SK-N-SH (cell line): ENCODE measurements at places on chromosomes 5 and 9.

DNA sequence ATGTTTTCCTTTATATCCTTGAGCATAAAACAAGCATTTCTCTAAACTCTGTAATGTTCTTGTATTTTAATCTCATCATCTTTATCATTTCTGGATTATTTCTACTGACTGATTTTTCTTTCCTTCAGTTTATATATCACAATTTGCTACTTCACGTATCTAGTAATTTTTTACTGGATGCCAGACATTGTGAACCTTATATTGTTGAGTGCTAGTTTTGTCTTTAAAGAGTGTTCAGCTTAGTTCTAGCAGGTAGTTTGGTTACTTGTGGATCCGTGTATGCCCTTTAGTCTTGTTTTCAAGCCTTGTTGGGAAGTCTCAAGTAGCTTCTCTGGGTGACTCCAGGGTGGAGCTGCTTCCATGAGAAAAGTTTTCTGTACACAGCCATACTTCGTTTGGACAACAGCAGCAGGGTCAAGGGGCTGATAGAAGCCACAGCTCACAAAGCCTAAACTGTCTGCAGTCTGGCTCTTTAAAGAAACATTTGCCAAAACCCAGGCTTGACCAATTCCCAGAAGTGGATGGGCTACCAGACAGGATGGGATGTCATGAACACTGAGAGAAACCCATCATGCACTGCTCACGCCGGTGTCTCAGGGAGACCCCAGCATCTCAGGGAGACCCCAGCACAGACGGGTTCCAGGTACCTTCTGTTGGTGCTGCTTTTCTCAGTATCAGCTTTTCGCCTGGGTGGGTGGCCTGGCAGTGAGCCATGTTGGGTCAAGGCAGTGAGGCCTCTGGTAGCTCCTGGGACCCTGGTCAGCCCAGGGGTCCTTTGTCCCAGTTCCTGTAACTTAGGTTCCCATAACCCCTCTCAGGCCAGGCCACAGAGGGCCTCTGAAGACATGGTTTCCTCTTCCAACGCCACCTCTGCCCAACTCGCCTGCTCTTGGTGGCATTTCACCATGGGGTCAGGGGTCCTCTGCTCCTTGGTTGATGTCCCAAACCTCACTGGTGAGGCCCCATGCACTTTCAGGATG is 29.1 kb downstream of the TRIP13 start:
- no peak for DNase-seq
- H3K27ac ChIP-seq: no peak overlapping the region
- H3K27me3 ChIP-seq: no peaks in the 10 kb centered on the region
- no peaks in the 10 kb centered on the region for H3K4me1 ChIP-seq
- H3K36me3 ChIP-seq: peaks cover 15% of the 10 kb centered on the region

DNA sequence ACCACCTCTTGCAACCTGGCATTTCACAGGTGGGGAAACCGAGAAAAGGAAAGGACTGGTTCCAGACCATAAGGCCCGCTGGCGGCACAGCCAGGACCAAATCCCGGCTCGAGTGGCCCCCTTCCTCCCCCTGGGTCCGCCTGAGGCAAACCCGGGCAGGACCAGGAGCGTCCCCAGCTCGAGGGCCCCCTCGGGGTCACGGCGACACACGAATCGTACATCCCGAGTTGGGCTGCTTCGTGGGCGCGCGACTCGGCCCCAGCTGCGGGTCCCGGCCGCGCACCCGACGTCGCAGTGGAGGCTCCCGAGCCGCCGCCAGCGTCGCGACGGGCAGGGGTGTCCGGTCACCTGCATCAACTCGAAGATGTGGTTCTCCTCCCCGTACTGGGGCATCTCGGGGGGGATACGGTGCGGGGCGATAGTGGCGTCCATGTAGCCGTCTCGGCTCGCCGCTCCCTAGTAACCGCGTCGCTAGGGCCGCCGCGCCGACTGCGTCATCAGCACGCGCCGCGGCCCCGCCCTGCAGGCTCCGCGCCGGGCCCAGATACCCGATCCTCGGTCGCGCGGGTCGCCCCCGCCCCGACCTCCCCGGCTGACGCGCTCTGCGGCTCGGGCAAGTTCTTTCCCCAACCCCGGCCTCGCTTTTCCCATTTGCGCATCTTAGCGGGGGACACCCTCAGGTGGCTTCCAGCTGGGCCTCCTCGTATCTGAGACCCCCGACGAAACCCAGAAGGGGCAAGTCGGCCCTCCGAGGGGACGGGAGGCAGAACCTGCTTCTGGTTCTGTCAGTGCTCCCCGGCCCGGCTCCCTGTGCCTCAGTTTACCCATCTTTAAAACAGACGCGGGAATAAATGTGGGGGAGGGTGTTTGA is at the start of gene AK8:
AK8 (minus strand) TSS at position 461 of the 871 bp plus-strand sequence; CDS start at position 432, 29 bp downstream.
- H3K4me1 ChIP-seq: no peaks in the 10 kb centered on the region
- peak within 1 kb of the TSS; percentile 98 for H3K4me3 ChIP-seq
- no peaks in the 10 kb centered on the region for H3K27me3 ChIP-seq
- H3K27ac ChIP-seq: peak within 1 kb of the TSS; percentile 86
- DNase-seq: peak; percentile 98

- peak overlapping the region; percentile 71 for H3K27ac ChIP-seq
- no peak for DNase-seq
Measured at GRCh38 chr5:60196385-60197113, 303.0 kb upstream of the PDE4D start.

GRCh38 chr5:159189310-159189709 is 20.0 kb downstream of the RNF145 start:
- no peaks in the 10 kb centered on the region for H3K4me1 ChIP-seq
- no peaks in the 10 kb centered on the region for H3K27me3 ChIP-seq
- peaks cover 49% of the 10 kb centered on the region for H3K36me3 ChIP-seq
- peak overlapping the region; percentile 10; the same call in 1 of the 2 replicates for H3K27ac ChIP-seq
- no peak overlapping the region for H3K4me3 ChIP-seq

DNA sequence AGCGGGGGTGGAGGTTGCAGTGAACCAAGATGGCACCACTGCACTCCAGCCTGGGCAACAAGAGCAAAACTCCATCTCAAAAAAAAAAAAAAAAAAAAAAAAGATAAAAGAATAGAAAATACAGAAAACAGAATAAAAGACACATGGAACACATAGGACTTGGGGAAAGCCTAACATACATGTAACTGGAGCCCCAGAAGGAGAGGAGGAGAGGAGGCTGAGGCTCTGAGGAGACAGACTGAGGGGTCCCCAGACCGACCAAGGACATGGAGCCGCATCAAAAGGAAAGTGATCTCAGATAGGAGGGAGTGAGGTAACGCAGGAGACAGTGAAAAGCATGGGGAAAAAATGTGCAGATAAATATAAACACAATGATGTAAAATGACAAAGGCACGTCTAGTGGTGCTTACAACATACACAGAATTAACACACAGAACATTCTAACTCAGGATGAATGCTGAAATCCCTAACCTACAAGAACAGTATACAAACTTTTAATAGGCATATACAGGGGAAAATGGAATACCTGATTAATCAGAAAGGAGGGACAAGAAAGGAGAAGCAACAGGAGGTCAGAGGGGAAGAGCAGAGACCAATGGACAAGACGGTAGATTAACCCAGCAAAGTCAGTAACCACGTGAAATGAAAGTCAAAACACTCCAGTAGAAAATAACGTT is 65.2 kb upstream of the UBAC1 start:
- no peaks in the 10 kb centered on the region for H3K27me3 ChIP-seq
- no peak overlapping the region for H3K27ac ChIP-seq

- H3K36me3 ChIP-seq: no peaks in the 10 kb centered on the region
- no peak overlapping the region for H3K4me3 ChIP-seq
- H3K27me3 ChIP-seq: no peaks in the 10 kb centered on the region
- no peak for DNase-seq
- H3K27ac ChIP-seq: no peak overlapping the region
Measured at GRCh38 chr9:92432350-92432749, 8.1 kb upstream of the OMD start.

DNA sequence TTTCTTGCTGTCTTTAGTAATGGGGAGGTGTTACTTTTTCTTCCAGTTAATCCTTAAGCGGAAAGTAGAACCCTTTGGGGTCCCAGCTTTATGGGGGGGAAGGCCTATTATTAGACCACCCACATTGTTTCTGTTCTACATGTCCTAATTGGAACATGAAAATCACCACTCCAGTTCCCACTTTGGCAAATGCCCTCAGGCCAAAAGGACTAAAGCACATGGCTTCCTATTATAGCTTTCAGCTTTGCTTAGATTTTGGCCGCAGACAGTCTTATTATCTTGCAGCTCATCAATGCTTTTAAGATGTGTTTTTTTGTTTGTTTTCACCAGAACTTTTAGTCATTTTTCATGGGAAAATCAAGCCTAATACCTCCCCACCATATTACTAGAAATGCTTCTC is 296.8 kb upstream of the ANKH start:
- H3K27me3 ChIP-seq: no peaks in the 10 kb centered on the region
- H3K36me3 ChIP-seq: no peaks in the 10 kb centered on the region
- DNase-seq: peak; percentile 9
- H3K27ac ChIP-seq: peak overlapping the region; percentile 94
- no peak overlapping the region for H3K4me3 ChIP-seq

GRCh38 chr5:158895588-158895987 is 204.1 kb downstream of the EBF1 start:
- H3K27ac ChIP-seq: no peak overlapping the region
- no peaks in the 10 kb centered on the region for H3K36me3 ChIP-seq
- H3K27me3 ChIP-seq: no peaks in the 10 kb centered on the region
- H3K4me3 ChIP-seq: no peak overlapping the region

- H3K4me3 ChIP-seq: no peak overlapping the region
- H3K36me3 ChIP-seq: no peaks in the 10 kb centered on the region
- DNase-seq: no peak
- H3K27me3 ChIP-seq: no peaks in the 10 kb centered on the region
Measured at GRCh38 chr5:140182075-140182711, 7.2 kb downstream of the CYSTM1 start.

GRCh38 chr9:137538058-137538457 is 12.1 kb downstream of the PNPLA7 start:
- H3K27ac ChIP-seq: no peak overlapping the region
- no peak for DNase-seq
- H3K36me3 ChIP-seq: no peaks in the 10 kb centered on the region
- H3K27me3 ChIP-seq: no peaks in the 10 kb centered on the region
- H3K4me1 ChIP-seq: peaks cover 7% of the 10 kb centered on the region; the same call in 1 of the 2 replicates

DNA sequence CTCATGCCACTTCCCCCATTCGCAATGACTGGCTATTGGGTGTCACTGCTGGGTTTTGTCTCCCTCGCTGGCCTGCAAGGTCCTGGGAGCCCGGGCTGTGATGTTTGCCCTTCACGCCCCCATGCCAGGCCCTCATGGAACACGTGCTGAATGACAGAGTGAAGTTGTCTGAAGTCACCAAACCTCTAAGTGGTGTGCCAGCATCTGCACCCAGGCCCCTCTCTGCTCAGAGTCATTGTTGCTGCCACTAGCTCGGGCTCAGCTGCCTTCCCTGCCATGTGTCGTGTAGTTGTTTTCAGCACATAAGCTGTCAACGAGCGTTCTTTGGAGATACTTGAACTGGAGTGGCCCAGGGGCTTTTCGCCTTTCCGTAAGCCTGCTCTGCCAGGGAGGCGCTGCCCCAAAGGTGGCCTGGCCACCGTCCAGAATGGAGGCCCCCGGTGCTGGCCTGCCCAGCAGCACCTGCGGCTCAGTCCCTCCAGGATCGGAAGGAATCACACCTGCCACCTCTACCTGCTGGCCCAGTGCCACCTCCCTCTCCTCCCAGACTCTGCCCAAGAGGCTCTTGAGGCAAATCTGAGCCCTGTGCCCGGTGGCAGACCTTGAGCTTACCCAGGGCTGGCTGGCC is 250.1 kb downstream of the PBX3 start:
- H3K27me3 ChIP-seq: no peaks in the 10 kb centered on the region
- no peaks in the 10 kb centered on the region for H3K36me3 ChIP-seq
- DNase-seq: peak; percentile 21

GRCh38 chr5:52878656-52879055 is 90.9 kb downstream of the ITGA1 start:
- peaks cover 7% of the 10 kb centered on the region; the same call in 1 of the 2 replicates for H3K4me1 ChIP-seq
- no peak for DNase-seq
- no peak overlapping the region for H3K4me3 ChIP-seq

- H3K4me3 ChIP-seq: no peak overlapping the region
- H3K4me1 ChIP-seq: no peaks in the 10 kb centered on the region
- no peak for DNase-seq
- H3K27me3 ChIP-seq: no peaks in the 10 kb centered on the region
Measured at GRCh38 chr9:90432951-90433350, 209.7 kb downstream of the DIRAS2 start.

DNA sequence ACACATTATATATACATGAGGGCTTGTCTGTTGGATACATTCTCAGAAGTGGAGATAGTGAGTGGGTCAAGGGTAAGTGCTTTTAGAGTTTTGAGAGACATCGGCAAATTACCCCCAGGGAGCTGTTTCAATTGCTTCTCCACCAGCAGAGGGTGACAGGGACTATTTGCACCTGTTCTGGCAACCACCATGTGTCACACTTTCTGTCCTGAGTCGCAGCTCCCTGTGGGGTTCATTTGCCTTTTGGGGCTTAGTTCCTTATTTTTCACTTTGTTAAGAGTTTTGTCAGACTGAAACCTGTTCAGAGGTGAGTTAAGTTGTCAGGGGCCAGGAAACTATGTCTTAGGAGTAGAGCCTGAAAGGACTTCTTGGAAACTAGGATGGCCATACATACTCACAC is 20.1 kb upstream of the SLC36A1 start:
- no peaks in the 10 kb centered on the region for H3K27me3 ChIP-seq
- no peaks in the 10 kb centered on the region for H3K36me3 ChIP-seq
- no peak overlapping the region for H3K4me3 ChIP-seq
- H3K4me1 ChIP-seq: no peaks in the 10 kb centered on the region

DNA sequence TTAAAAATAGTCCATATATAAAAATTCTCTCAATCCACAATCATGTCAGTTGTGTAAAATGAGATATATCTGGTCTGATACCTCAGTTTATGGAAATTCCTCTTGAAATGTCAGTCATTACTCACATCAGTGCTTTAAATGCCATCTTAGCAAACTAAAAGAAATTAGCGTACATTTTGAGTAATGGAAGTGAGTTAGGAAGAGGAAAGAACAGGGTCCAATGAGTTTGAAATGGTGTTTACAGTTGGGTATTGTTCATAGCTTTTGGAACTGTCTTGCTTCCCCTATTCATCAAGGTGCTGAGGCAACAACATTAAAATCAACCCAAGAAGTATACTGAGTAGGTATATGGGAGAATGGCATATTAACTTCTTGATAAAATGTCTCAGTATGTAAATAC is 8.7 kb upstream of the MTX3 start:
- no peaks in the 10 kb centered on the region for H3K36me3 ChIP-seq
- H3K27ac ChIP-seq: no peak overlapping the region
- H3K4me3 ChIP-seq: no peak overlapping the region
- no peak for DNase-seq

- peaks cover 35% of the 10 kb centered on the region for H3K4me1 ChIP-seq
- no peak for DNase-seq
- H3K27me3 ChIP-seq: no peaks in the 10 kb centered on the region
- H3K27ac ChIP-seq: no peak overlapping the region; the same call in 1 of the 2 replicates
- no peak overlapping the region for H3K4me3 ChIP-seq
Measured at GRCh38 chr5:95862671-95863382, 40.3 kb upstream of the GLRX start.
